ENCODE measurements at places on chromosomes 6 and 20.

DNA sequence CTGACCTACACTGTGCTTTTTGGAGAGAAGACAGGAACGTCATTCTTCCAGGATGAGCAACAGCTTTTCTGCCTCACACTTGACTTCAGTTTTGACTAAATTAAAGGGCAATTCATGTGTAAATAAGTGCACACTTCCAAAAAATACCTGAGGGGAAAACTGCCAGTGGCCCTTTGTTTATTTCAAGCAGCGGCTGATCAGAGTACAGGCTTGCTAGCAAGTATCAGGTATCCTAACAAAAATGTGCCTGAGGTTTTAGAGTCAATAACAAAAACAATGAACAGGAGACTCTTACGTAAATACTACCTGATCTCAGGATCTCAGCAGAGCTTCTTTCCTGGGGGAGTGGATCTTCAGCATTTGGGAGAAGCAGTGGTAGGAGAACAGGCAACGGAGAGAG is 12.4 kb downstream of the LY86 start:
- DNase-seq = no peak

GRCh38 chr6:26420688-26421171 is 18.7 kb downstream of the BTN3A1 start:
- DNase-seq = peak; percentile 29

- no peak for DNase-seq
Measured at GRCh38 chr20:22536956-22537756, 47.2 kb downstream of the FOXA2 start.

GRCh38 chr6:167469101-167469500 is 144.2 kb downstream of the TTLL2 start:
- DNase-seq = no peak

DNA sequence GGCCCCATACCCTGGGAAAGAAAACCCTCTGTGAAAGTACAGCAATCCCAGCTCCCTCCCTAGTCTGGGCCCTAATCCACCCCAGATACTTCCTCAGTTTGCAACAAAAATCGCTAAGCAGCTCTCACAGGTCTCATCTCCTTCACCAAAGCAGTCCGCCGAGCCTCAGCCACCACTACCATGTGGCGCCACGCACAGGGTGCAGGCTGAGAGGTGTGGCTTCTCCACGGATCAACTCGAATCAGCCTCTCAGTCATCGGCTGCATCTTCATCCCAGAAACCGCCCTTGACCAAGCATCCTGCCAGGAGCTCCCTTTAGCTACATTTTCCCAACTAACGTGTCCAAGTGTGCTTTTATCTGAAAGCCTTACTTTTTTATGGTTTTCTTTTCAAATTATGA is 50.7 kb downstream of the ANKRD60 start:
- no peak for DNase-seq

DNA sequence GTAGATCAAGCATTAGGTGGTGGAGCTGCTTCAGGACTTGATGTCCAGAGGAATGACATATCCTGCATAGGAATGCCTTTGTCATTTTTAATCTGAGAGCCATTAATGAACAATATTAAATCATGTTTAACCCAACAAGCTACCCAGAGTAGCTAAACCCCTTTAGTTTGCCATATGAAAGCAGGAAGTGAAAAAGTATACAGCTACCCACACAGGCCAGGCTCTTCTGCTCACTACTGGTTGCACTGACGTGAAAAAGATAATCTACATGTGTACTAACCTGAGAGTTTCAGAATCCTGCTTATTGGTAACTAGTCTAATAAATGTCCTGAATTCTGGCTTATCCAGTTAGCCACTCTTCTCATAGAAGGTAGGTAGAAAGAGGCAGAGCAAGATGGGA is 19.9 kb downstream of the GLYATL3 start:
- DNase-seq = no peak

GRCh38 chr20:31560094-31560745 is 44.9 kb upstream of the ID1 start:
- no peak for DNase-seq

GRCh38 chr20:58976061-58976730 is 4.9 kb upstream of the NELFCD start:
- no peak for DNase-seq

- no peak for DNase-seq
Measured at GRCh38 chr6:106913111-106913510, 61.4 kb downstream of the CD24 start.

- DNase-seq = no peak
Measured at GRCh38 chr20:62736026-62736406, 27.4 kb downstream of the NTSR1 start.

GRCh38 chr20:13118676-13119075 is 102.4 kb upstream of the ISM1 start:
- DNase-seq = no peak

- no peak for DNase-seq
Measured at GRCh38 chr6:170200458-170200891, 90.4 kb downstream of the DLL1 start.

- no peak for DNase-seq
Measured at GRCh38 chr20:17611290-17611539, 41.3 kb downstream of the DSTN start.

DNA sequence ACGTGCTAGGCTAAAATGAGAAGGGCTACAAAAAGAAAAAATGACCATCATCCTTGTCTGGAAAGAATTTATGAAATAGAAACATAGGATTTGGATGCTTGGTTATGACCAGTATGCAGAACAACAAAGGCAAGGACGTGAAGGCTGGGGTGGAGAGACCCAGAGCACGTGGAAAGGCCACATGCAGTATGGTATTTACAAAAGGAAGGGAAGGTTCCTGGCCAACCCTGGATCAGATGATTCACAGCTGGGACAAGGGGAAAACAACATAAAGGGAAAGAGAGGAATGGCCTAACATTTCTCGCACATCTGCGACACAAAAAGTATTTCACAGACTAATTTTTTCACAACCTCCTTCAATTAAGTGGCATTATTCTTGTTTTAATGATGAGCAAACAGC is 8.2 kb downstream of the STX7 start:
- no peak for DNase-seq

DNA sequence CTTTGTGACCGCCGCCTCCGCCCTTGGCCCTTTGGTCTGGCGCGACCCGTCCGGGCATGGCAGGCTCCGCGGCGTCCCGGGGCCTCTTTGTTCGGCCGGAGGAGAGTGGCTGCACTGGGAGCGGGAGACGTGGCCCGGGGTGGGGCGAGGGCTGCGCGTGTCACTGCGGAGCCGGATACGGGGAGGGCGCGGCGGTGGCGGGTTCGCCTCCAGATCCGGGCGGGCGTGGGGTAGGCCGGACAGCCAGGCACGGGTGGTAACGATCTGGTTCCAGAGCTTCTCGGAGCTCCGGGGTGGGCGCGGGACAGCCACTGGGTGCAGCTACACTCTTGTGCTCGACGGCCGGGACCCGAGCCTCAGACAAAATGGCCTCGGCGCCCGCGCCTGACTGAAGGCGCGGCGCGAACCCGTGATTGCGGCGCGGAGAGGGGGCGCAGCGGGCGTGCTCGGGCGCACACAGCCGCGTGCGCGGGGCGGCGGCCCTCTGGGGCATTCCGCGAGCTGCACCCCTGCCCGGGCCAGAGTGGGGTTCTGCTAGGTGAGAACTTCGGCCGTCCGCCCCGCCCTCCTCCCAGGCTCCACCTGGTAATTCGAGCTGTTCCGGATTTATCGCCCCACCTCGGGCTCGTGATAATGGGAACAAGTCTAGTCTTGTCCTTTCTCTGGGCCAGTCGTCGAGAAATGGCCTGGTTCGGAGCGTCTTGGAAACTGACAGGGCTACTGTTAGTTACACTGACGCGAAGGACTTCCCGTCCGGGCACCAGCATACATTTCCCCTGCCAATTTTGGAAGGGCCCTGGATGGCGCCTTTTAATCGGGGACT is 1.0 kb downstream of the LOC128125822 start:
- peak; percentile 77 for DNase-seq

GRCh38 chr6:31216208-31216898 is 45.9 kb upstream of the POU5F1 start:
- no peak for DNase-seq

Data from hindlimb muscle (tissue), 1 donor.